ENCODE measurements at places on chromosomes 13 and 19.

GRCh38 chr19:47111682-47112165 is 1.9 kb downstream of the ZC3H4 start:
- no peak for DNase-seq

- no peak for DNase-seq
These were observed at the start of gene SSC5D for GRCh38 chr19:55487924-55488687. Gene SSC5D, plus strand, starts transcription at chr19:55488436. Its CDS starts 154 bp downstream, at chr19:55488590.

DNA sequence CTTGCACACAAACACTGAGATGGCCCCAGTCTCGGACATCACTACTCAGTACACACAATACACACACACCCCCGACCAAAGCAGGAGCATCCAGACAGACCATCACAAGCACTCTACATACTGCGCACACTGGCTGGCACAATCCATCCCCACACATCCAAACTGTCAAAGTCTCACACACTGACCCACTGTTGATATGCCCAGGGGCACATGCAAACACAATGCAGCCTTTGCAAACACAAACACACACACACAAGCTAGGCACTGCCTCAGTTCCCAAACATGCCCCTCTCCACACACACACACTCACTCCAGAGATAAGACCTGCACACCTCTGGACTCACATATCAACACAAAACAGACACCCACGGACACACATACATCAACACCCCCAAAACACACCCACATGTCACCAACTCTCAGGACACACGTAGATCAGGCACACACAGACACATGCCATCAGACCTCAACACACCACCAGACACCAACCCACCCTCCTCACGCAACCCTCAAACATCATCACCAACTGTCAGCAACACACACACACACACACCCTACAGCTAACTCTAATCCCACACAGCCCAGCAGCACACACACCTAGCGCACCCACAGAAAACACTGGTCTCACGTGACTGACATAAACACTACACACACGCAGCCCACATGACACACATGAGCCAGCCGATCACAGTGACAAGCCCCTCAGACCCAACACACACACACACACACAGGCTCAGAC is 1.9 kb downstream of the BBC3 start:
- DNase-seq = no peak

DNA sequence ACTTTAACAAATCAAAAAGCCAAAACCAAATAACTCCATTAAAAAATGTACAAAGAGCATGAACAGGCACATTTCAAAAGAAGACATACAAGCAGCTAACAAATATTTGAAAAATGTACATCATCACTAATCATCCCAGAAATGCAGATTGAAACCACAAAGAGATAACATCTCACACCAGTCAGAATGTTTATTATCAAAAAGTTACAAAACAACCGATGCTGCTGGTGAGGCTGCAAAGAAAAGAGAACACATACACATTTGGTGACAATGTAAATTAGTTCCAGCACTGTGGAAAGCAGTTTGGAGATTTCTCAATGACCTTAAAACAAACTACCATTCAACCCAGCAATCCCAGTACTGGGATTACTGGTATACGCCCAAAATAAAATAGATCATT is 756.0 kb upstream of the PCDH20 start:
- no peak for DNase-seq

DNA sequence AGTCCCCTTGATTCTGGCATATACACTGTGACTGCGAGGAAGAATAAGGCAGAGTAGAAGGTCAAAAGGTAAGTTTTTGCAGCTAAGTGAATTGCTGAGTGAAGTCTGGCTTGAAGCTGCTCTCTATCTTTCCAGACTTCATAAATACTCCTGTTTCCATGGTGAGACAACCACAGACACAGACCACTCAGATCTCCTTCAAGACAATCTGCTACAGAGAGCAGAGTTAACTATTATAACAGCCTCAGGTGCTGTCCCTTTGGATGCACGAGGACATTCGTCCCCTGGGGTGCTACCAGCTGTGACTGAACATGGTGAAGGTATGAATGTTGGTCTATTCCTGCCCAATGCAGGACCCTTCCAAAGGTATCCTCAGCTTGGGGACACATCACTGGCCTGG is 104.0 kb downstream of the MYCBP2 start:
- no peak for DNase-seq

Data from NCI-H524 (cell line).